ENCODE measurements at places on chromosomes 7 and 10. TPM values are rescaled to one million over a fixed set of nuclear protein-coding genes. Genes with fewer than 3 reads are reported as not detected.

PLOD3 gene
- total RNA-seq: 28.8 TPM

SGPL1 gene
- total RNA-seq: 61.3 TPM

GLI3 gene
- total RNA-seq: 0.29 TPM

PTF1A gene
- total RNA-seq: not detected

HOXA4 gene
- 0.79 TPM for total RNA-seq

VSTM2A gene
- not detected for total RNA-seq

LRMDA gene
- not detected for total RNA-seq

DNAH11 gene
- total RNA-seq: 0.70 TPM

DNA sequence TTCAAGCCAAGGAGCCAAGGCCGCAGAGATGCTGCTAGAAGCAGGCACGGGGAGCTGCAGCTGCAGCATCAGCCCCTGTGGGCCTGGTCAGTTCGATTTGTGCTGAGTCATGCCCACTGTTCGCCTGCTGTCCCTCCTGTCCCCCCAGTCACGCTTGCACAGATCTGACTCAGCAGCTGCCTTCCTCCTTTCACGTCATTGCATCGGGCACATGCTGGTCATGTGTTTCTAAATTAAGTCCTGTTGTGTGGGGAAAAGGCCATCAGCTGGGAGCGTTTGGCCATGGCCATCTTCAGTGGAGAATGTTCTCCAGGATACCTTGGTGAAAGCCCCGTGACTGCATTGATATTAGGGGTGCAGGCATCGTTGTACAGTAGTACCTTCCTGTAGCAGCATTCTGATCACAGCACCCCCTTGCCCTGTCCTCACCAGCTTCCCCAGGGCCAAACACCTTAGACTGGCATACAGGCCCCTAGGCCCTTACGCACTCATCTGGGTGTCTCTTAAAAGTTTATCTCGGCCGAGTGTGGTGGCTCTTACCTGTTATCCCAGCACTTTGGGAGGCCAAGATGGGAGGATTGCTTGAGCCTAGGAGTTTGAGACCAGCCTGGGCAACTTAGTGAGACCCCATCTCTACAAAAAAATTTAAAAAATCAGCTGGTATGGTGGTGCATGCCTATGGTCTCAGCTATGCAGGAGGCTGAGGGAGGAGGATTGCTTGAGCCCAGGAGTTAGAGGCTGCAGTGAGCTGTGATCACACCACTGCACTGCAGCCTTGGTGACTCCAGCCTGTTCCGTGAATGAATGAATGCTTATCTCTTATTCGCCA is 23.2 kb downstream of the POR start:
- DNase-seq: no peak
- H3K36me3 ChIP-seq: no peaks in the 10 kb centered on the region
- H3K4me3 ChIP-seq: no peak overlapping the region
- H3K27me3 ChIP-seq: no peaks in the 10 kb centered on the region
- no peaks in the 10 kb centered on the region for H3K4me1 ChIP-seq

DNA sequence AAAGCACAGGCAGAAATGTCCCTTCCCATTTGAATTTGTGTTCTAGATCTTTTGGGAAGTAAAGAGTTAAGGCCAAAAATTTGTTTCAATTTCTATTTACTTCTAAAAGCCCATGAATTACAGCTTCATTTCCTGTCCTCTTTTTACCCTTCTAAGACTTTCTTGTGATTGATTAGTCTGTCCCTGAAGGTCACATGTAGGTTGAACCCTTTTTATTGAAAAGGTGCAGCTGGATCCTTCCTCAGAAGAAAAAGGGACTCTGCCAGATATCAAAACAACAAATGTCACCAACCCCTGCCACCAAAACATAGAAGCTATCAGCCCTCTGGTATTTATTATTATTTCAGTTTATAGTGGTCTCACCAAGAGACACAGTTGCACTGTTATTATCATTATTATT is 424.9 kb upstream of the DPP6 start:
- H3K27me3 ChIP-seq: no peaks in the 10 kb centered on the region
- no peaks in the 10 kb centered on the region for H3K36me3 ChIP-seq
- H3K27ac ChIP-seq: no peak overlapping the region
- H3K4me1 ChIP-seq: no peaks in the 10 kb centered on the region
- no peak overlapping the region for H3K4me3 ChIP-seq

DNA sequence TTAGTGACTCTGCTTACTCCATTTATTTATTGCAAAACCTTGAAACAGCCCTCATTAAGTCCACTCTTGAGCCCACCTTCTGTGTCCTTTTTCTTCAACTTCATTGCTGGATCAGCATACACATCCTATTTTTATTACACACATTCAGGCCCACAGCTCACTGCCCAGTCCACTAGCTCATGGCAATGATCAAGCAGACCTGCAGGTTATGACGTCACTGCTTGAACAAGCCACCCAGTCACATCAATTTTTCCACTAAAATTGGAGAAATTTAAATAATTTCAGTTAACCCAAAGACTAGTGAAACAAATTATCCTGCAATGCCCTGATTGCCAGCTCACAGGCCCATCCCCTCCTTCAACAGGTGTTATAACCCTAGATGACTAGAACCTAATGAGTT is 16.0 kb upstream of the STARD3NL start:
- H3K4me3 ChIP-seq: no peak overlapping the region
- no peak for DNase-seq
- H3K4me1 ChIP-seq: peaks cover under 1% of the 10 kb centered on the region
- H3K27me3 ChIP-seq: peaks cover 26% of the 10 kb centered on the region

DNA sequence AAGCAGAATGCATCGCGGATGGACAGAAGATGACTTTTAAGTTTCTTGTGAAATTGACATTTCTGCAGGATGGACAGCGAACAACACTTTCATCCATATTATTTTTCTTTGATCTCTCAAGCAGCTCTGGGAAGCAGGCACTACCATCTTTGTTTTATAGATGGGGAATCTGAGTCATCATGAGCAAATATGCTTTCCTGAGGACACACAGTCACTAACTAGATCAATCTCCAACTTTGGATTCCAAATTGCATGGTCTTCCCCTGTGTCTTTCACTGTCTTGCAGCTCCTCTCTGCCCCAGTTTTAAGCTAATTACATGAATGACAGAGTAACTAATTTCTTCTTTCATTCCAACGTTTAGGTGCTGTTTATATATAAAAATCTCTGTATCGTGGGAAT is 201.5 kb downstream of the ADAM12 start:
- no peaks in the 10 kb centered on the region for H3K36me3 ChIP-seq
- peaks cover 5% of the 10 kb centered on the region for H3K27me3 ChIP-seq
- H3K4me3 ChIP-seq: no peak overlapping the region
- H3K4me1 ChIP-seq: no peaks in the 10 kb centered on the region
- no peak for DNase-seq

- H3K27ac ChIP-seq: no peak overlapping the region
- no peak overlapping the region for H3K4me3 ChIP-seq
- H3K36me3 ChIP-seq: no peaks in the 10 kb centered on the region
- H3K27me3 ChIP-seq: no peaks in the 10 kb centered on the region
- no peak for DNase-seq
- no peaks in the 10 kb centered on the region for H3K4me1 ChIP-seq
Observed at GRCh38 chr7:51238981-51239495, 77.6 kb downstream of the COBL start.

GRCh38 chr7:83524277-83525075 is 124.5 kb downstream of the SEMA3E start:
- DNase-seq: no peak
- H3K27me3 ChIP-seq: no peaks in the 10 kb centered on the region
- H3K27ac ChIP-seq: no peak overlapping the region

DNA sequence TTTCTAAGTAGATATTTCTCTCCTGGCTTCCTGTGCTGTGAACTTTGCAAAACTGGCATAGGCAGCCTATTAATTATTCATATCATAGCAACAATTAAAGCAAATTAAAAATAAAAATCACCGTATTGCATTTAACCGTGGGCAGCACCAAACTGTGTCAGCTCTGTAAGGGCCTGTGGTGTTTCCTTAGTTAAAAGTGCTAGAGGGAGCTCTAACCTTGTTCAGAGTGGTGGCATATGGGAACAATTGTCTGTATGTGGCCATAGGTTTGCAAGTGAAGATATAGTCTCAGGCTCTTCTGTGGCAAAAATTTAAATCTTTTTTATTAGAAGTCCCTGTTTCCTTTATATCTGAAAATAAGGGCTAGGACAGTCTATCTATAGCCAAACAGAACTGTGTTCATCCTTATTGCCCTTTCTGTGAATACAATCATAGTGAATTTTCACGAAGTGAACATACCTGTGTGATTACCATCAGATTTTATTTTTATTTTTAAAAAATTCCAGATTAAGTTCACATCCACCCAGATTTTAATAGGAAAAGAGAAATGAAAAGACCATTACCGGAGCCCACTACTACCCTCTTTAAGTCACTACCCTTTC is 92.6 kb downstream of the POLL start:
- DNase-seq: no peak
- H3K27ac ChIP-seq: no peak overlapping the region
- H3K27me3 ChIP-seq: no peaks in the 10 kb centered on the region
- no peaks in the 10 kb centered on the region for H3K36me3 ChIP-seq

DNA sequence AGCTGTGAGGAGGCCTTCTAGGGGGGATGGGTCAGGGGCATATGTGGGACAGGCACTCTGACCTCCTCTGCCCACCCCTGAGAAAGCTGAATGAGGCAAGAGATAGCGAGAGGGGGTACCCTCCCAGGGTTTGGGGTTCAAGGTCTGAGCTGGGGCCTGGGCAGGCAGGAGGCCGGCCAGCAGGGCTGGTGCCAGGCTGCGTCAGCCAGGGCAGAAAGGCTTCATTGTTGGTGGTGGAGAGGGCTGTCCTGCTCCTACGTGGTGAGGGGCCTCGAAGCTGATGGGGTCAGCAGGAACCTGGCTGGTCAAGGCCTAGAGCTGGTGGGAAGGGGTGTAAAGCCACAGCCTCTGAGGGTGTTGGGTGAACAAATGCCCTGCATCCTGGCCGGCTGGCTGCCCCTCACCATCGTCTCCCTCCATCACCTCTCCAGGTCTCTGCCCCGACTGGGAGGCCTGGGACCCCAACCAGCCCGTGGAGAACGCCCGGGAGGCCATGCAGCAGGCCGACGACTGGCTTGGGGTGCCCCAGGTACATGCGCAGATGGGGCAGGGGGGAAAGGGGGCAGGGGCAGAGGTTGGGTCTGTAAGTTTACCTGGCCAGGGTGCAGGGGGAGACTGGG is 6.6 kb downstream of the FLNC start:
- peaks cover 7% of the 10 kb centered on the region for H3K27me3 ChIP-seq
- H3K27ac ChIP-seq: no peak overlapping the region
- DNase-seq: no peak
- no peaks in the 10 kb centered on the region for H3K36me3 ChIP-seq

DNA sequence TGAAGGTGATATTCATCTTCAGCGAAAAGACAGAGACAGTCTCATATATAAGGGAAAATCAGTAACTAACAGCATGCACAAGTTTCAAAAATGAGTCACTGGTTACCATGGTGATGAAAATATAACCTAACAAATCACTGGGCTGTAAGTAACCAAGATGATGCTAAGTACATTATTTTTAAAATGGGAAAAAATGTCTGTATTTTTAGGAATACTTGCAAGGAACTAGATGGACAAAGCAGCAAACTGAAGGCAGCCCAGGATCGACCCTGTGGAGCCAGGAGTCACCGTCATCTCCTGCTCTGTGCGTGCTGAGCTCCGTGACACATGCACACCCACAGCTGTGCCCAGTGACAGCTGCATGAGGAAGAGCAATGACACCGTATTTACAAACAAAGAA is 137.3 kb downstream of the ELMO1 start:
- H3K4me1 ChIP-seq: peaks cover 58% of the 10 kb centered on the region
- H3K36me3 ChIP-seq: peaks cover 23% of the 10 kb centered on the region
- H3K4me3 ChIP-seq: peak overlapping the region; percentile 66
- peak overlapping the region; percentile 76 for H3K27ac ChIP-seq
- DNase-seq: peak; percentile 33

DNA sequence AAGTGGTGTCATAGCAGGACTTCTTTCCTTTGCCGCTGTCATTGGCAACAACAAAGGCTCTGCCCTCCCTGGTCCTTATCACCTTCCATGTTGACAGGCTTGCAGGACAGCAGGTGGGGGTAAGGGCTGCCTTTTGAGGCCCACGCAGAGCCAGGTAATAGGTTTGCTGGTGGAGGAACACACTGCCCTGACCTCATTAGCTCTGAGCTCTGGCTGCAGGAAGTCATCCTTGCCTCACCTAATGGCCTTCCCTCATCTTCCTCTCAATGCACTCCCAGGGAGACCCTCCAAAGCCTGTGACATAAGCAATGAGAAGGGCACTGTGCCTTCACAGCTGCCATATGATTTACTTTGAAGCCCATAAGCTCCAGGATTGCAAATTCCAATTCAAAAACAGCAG is 1205.2 kb upstream of the AUTS2 start:
- no peaks in the 10 kb centered on the region for H3K4me1 ChIP-seq
- no peak for DNase-seq
- no peak overlapping the region for H3K4me3 ChIP-seq
- H3K27ac ChIP-seq: no peak overlapping the region

GRCh38 chr7:137454767-137455166 is 111.2 kb upstream of the PTN start:
- no peaks in the 10 kb centered on the region for H3K4me1 ChIP-seq
- no peak overlapping the region for H3K4me3 ChIP-seq
- no peak for DNase-seq
- H3K27me3 ChIP-seq: peaks cover 8% of the 10 kb centered on the region

- peaks cover 14% of the 10 kb centered on the region for H3K27me3 ChIP-seq
- peaks cover 6% of the 10 kb centered on the region for H3K36me3 ChIP-seq
- DNase-seq: no peak
- H3K4me3 ChIP-seq: no peak overlapping the region
- H3K4me1 ChIP-seq: no peaks in the 10 kb centered on the region
Observed at GRCh38 chr10:15763006-15763405, 43.3 kb upstream of the ITGA8 start.

DNA sequence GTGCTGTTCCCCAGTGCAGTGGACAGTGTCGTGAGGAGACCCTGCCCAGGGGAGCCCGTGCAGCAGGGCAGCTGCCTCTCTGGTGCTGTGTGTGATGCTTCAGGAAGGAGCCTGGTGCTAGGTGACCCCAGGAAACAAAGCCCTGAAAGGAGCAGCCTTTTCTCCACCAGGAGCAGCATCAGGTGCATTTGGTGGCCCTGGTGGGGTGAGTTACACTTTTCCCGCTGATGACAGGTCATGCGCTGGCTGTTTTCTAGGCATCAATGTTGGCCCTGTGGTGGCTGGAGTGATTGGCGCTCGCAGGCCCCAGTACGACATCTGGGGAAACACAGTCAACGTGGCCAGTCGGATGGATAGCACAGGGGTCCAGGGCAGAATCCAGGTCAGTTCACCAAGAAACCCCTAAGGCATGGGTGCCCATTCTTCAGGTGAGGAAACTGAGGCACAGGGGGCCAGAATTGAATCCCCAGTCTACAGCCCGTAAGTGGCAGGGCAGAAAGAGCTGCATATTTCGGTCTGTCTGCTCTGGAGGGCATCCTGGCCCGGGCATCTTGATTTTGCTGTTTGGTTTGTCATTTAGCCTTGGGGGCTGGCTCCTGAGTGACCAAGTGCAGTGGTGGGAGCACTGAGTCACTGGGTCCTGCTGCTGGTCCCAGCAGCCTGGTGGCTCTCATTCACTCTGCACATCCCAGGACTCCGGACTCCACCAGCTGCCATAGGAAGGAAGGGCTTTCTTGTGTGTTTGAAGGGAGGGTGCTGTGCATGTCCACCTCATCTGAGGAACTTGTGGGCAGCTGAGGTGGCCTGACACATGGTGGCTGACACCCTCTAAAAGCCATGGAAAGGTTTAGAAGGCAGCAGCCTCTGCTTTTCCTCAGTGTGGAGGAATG is 136.3 kb downstream of the ADCY1 start:
- H3K4me1 ChIP-seq: no peaks in the 10 kb centered on the region
- H3K4me3 ChIP-seq: no peak overlapping the region
- no peaks in the 10 kb centered on the region for H3K36me3 ChIP-seq
- DNase-seq: no peak

GRCh38 chr7:151008143-151008510 is 16.2 kb downstream of the ATG9B start:
- DNase-seq: no peak
- H3K36me3 ChIP-seq: no peaks in the 10 kb centered on the region
- H3K4me3 ChIP-seq: peak overlapping the region; percentile 72
- peaks cover 48% of the 10 kb centered on the region for H3K4me1 ChIP-seq
- H3K27ac ChIP-seq: peak overlapping the region; percentile 55
- no peaks in the 10 kb centered on the region for H3K27me3 ChIP-seq

All from activated T-cell treated with anti-CD3 and anti-CD28 coated beads, Interleukin-2, amount 50 U/mL, for 72 hours (primary cell).